Activated CD4-positive, alpha-beta T cell treated with anti-CD3 and anti-CD28 coated beads for 4 hours (primary cell): ENCODE measurements at places on chromosomes 5 and 9.
A peak's percentile ranks its signal among the peaks of the same experiment; 100 is the strongest.

- no peak for DNase-seq
These were observed 650.8 kb downstream of the IRX1 start for GRCh38 chr5:4246447-4246846.

DNA sequence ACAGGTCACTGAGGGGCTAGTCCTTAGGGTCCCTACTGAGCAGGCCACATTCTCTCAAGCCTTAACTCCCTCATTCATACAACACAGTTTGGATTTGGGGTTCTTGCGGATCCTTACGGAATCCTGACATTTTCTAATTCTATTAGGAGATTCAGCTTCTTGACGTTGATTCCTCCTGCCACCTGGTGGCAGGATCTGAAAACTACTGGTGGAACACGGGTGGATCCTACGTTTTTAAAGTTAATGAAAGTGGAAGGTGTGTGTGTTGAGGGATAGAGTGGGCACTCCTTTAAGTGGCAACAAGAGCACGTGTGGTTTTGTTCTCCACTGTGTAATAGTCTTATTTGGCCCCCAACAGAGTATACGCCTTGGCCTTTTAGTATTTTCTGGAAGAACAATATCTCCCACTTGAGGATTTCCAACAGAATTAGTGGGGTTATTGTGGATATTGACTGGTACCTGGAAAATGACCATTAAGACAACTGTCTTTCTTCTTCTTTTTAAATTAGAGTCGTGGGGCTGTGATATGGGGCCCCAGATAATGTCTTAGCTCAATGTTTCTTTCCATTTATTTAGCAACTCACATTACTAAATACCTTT lies 25.2 kb downstream of the SLC28A3 start:
- DNase-seq, result peak; percentile 35

DNA sequence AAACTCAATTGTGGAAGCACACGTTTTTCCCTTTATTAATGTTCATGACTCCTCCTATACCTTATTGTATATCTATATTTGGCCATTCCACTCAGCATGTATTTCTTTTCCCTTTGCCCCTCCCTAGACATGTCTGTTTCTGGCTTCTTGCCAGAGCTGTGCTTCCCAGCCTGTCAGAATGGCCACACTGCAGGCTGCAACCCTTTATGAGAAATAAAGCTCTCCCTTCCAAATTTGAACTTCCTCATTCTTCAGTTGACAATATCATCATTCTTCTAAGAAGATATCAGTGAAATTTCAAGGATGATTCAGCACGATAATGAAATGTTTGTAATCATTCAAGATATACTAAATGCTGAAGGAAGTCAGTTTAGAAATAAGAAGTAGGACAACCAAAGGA lies 107.6 kb upstream of the PRSS3 start:
- DNase-seq, result no peak

DNA sequence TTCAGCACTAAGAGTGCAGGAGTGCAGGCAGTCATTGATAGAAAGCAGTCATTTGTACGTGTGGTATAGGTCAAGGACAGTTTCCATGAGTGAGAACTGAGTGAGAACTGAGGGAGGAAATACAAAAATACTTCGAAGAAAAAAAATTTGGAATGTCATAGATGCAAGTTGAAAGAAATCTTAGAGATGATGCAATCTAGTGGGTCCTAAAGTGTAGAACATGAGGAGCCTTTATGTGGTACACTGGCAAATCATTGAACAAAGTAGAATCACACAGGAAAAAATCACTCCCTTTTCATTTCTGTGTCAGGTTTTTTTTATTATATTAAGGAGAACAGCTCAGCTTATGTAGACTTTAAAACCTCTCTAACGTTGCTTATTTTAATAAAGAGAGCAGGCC lies 26.4 kb upstream of the SLC1A1 start:
- no peak for DNase-seq

GRCh38 chr9:69431203-69431602 lies 106.2 kb downstream of the ENTREP1 start:
- no peak for DNase-seq

GRCh38 chr5:126718236-126718868 lies 58.6 kb upstream of the LMNB1 start:
- DNase-seq, result no peak

DNA sequence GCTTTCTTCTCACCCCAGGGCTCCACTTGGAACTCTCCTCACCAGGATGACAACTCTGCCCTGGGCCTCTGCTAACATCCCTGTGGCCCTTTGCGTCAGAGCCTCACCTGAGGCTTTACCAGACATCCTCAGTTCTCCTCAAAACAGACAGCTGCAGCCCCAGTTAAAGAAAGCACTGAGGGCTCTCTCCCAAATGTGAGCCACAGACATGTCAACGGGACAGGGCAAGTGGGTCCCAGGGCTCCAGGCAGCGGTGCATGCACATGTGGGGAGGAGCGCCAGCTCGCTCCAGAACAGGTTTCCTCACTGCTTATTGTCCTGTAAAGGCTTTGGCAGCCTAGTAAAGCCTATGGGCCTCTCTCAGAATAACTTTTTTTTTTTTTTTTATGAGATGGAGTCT lies 37.3 kb downstream of the IPPK start:
- DNase-seq, result no peak

GRCh38 chr5:163504079-163504931 lies 1.1 kb upstream of the MAT2B start:
- DNase-seq, result peak; percentile 38

- no peak for DNase-seq
These were observed 496.0 kb upstream of the CLINT1 start for GRCh38 chr5:158354958-158355357.

- no peak for DNase-seq
These were observed 4.1 kb downstream of the PRDM6 start for GRCh38 chr5:123093111-123093600.

DNA sequence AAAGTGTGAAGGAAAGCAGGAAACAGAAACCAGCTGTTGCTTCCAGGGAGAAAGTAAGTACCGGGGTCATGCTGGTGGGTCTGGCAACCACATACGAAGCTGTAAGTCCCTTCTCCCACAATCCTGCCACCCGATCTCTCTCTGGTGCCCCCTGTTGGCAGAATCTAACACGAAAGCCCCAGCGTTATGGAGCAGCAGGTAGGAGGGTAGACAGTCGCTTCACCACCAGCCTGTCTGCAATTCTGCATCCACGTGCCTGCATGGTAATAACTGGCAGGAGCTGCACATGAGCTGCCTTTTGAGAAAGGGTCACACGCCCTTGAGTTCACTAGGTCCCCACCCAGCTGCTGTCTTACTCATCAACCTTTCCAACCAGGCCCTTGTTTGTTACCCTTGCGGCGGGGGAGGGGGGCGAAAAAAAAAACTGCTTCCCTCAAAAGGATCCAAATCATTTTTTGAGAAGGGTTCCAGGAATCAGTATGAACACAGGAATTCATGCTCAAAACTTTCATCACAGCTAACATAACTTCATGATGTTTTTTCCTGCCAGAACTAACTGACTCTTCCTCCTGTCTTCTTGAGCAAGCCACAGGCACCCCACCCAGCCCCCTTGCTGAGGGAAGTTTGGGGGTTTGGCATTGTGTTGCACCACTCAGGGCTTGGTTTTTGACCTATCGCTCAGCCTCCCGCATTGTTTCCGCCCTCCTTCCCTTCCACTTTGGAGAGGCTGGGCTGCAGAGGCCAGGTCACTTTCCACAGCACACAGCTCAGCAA lies 19.6 kb upstream of the TMEM252 start:
- DNase-seq, result peak; percentile 3

DNA sequence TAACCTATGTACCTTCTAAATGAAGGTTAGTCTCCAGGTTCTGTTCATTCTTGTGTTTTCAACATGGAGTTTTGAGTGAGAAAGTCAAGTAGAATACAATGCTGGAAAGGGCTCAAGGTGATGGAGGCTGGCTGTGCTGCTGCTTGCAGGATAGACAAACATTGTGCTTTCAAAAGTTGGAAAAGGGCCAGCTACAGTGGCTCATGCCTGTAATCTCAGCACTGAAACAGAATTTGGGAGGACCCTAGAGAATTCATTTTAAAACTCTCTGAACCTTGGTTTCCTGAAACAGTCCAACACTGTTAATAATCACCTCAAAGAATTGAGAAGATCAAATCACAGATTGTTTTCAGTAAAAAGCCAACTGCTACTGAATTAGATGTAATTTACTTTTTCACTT lies 15.4 kb upstream of the IARS1 start:
- DNase-seq, result no peak

GRCh38 chr5:172005708-172006320 lies 624 bp downstream of the FBXW11 start:
- DNase-seq, result no peak

DNA sequence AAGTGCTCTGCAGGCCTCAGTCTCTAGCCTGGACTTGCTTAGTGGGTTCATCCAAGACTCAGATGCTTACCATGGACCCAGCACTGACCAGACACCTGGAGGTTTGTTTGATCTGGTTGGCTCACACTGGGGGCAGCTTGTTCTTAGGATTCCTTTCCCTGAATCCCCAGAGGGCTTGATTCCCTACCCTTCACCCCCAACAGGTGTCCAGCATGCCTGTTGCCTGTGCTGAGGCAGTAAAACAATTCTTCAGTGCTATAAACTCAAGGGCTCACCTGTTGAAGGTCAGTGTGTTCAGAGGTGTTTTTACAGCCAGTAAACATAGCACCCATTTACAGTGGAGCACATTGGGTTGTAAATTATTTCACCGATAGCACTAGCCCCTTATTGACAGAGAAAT lies 123.8 kb upstream of the KLF4 start:
- no peak for DNase-seq

- DNase-seq, result no peak
These were observed 7.7 kb upstream of the DMRT2 start for GRCh38 chr9:1042466-1042865.

GRCh38 chr9:113026200-113026599 lies 14.2 kb upstream of the ZNF883 start:
- DNase-seq, result no peak

DNA sequence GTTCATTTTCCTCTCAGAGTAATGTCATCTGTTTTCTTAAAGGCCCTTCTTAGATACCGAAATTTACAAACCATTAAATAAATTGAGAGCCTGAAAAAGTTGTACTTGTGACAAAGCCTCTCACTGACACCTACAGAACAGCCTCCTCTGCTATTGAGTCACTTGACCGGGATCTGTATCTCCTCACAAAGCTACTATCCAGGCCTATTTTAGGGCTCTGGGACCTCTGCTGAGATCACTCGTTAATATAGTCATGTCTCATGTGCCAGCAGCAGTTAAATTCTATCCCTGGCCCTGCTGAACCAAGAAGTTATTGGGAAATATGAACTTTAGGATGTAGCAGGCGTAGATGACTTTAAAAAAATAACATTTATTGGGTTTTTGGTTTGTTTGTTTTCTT lies 31.1 kb downstream of the FBXO38 start:
- DNase-seq, result no peak

- no peak for DNase-seq
These were observed 1.1 kb upstream of the ARSI start for GRCh38 chr5:150303660-150304386.

- DNase-seq, result no peak
These were observed 71.3 kb downstream of the INSL6 start for GRCh38 chr9:5113994-5114748.

GRCh38 chr9:128742401-128742800 lies 18.5 kb upstream of the ZDHHC12 start:
- no peak for DNase-seq

DNA sequence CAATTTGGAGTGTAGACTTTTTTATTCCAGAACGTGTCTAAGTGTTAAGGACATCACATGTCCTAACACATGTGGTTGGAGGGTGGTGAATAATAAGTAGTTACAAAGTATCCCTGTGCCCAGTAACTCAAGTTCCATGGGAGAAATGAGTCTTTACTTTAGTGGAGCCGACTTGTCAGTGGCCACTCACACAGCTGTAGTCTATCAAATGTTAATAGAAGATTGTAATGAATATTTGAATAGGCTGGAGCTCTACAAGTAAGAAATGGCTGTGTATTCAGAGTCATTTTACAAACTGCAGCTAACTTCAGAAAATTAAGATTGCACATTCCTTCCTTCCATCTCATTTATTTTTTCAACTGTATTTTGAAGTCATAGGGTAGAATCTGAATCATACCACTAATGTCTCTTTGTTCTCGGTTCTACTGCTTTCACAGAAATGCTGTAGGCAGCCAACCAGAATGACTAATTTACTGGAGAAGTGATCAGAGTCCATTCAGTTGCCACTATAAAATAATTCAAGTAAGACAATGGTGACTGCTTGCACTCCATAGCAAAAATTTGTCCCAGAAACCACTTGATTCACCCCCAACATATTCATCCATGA lies 394.8 kb downstream of the NR2F1-AS1 start:
- no peak for DNase-seq

- DNase-seq, result no peak
These were observed 216.7 kb downstream of the MLLT3 start for GRCh38 chr9:20405616-20406015.

- DNase-seq, result no peak
These were observed 288.9 kb upstream of the DMAC1 start for GRCh38 chr9:8088477-8088876.

GRCh38 chr5:89473196-89473595 lies 590.2 kb upstream of the MEF2C start:
- DNase-seq, result no peak

GRCh38 chr9:125632321-125633115 lies 74.5 kb downstream of the MAPKAP1 start:
- DNase-seq, result peak; percentile 21

DNA sequence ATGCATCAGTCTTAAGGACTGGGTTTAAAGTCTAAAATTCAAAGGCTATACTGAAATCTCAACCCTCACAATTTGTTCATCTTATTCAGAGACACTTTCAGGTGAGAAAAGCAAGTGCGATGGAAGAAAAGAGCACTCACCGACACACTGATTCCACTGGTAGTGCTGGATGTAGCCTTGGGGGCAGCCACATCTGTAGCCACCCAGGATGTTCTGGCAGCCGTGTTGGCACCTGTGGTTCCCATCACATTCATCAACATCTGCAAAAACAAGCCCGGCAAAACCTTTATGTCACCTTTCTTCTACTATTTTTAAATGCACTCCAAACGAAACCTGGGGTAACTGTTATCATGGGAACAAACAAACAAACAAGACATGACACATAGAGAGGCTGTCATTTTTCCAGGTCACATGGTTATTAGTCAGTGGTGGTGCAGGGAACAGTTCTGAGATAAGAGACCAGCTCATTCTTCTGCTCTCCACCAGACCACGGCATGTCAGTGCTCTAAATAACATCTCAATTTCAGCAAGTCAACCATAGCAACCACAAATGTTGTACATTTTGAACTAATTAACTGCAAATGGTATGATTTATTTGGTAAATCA lies 188.4 kb downstream of the SLC12A2 start:
- DNase-seq, result no peak

- DNase-seq, result no peak
These were observed 2060.5 kb downstream of the MAT2B start for GRCh38 chr5:165565911-165566310.
